ENCODE measurements at places on chromosomes 4 and X. TPM values are rescaled to one million over a fixed set of nuclear protein-coding genes. Genes with fewer than 3 reads are reported as not detected.

- DNase-seq = no peak
These were observed 56.3 kb downstream of the MSN start for GRCh38 chrX:65723706-65724105.

- DNase-seq = no peak
These were observed 5.7 kb downstream of the MAGEE1 start for GRCh38 chrX:76433219-76433618.

Gene SPANXN3
- total RNA-seq = not detected

Gene PRPS2
- 18.0 TPM for total RNA-seq

Gene CLNK
- total RNA-seq = 0.67 TPM

Gene GC
- total RNA-seq = not detected

Gene MAGEC3
- total RNA-seq = not detected
